H1 (cell line): ENCODE measurements at places on chromosomes 6 and 20. TPM values are rescaled to one million over a fixed set of nuclear protein-coding genes. Genes with fewer than 3 reads are reported as not detected.

DNA sequence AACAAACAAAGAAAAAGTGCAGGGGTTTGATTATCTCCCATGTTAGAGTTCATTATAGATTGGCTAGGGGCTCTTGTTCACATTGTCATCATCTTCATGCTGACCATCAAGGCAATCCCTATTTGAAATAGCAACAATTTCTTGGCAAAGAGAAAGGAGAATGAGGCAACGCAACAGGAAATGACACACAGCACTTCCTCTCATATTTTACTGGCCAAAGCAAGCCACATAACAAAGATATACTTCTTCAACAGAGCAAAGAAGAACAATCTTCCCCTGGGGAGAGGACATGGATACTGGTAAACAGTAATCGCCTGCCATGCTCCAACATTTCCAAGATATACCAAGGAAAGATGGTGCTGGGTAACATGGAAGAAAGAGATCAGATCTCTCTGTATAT lies 29.8 kb downstream of the EPM2A start:
- no peaks in the 10 kb centered on the region for H3K4me1 ChIP-seq
- no peak overlapping the region for H3K27ac ChIP-seq
- no peaks in the 10 kb centered on the region for H3K27me3 ChIP-seq
- no peak for DNase-seq

GRCh38 chr6:163356324-163356723 lies 58.2 kb upstream of the QKI start:
- DNase-seq: no peak
- H3K4me3 ChIP-seq: no peak overlapping the region
- no peak overlapping the region for H3K27ac ChIP-seq
- no peaks in the 10 kb centered on the region for H3K27me3 ChIP-seq

GRCh38 chr6:28914941-28915340 lies 8.8 kb downstream of the TRIM27 start:
- H3K4me3 ChIP-seq: no peak overlapping the region
- no peak for DNase-seq
- H3K36me3 ChIP-seq: peaks cover 31% of the 10 kb centered on the region

- H3K4me1 ChIP-seq: peaks cover 17% of the 10 kb centered on the region; the same call in 1 of the 2 replicates
- no peaks in the 10 kb centered on the region for H3K36me3 ChIP-seq
- no peak overlapping the region for H3K27ac ChIP-seq
Measured at GRCh38 chr6:72619883-72620696, 1.8 kb upstream of the KCNQ5 start.

Gene BTNL2
- total RNA-seq: not detected in 2 replicates

DNA sequence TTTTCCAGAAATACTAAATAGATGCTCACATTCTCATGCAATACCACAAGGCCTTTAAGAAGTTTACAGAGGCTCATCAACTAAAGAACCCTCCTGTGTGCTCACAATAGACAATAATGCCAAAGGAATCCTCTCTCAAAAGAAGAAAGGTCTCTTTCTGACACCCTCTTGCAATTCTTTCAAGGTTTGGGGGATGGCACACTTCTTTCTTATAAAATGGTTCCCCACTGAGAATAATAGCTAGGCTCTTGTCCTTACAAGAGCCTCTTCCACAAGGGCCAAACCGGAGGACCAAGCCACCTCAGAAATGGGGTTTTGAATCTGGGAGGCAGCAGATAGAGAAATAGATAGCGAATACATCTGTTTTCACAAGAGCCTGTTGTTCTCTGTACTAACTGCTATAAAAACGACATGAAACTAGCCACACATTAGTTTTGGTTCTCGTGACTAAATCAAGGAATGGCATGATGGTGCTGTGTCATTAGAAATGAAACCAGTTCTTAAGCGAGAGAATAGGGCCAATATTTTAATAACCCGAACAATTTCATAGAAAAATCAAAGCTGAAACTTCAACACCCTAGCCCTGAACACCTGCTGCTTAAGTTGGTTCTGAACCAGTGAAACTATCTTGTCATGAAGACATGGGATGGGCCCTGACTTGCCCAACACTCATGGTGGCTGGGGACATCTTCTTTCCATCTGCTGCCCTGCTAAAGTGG lies 81.1 kb downstream of the PRDM1 start:
- H3K27me3 ChIP-seq: no peaks in the 10 kb centered on the region; the same call in 1 of the 2 replicates
- no peak for DNase-seq
- no peaks in the 10 kb centered on the region for H3K36me3 ChIP-seq
- no peak overlapping the region for H3K4me3 ChIP-seq
- peaks cover 15% of the 10 kb centered on the region for H3K4me1 ChIP-seq
- no peak overlapping the region for H3K27ac ChIP-seq

DNA sequence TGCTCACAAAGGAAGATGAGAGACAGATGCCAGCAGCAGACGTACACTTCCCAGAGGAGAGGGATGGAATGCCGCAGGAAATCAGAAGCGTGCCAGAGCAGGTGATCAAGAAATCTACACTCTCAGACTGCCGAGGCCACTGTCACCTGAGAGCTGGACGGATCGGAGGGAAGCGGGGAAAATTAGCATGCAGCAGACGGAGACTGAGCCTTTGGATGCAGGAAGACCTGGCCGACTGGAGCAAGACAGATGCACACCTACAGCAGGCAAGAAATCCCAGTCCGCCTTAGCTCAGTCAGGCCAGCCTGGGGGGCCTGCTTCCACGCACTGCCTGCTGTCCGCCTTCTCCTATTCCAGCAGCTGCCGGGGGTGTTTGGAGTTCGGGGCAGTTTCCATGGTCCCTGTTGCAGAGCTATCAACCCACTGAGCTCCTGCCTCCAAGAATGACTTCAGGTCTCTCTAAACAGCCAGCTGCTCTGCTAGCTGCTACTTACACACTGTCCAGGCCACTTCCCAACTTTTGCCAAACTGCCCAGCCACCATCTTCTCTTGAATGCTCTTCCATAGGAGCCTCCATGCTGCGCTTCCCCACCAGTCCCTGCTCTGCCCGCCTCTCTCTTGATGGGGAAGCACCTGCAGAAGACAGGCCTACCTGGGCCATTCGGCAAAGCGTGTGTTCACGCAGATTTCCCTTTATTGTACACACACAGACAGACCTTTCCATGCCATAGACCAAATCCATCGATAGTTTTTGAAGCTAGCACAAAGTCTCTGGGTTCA lies 368.5 kb downstream of the ZFAND3 start:
- no peaks in the 10 kb centered on the region for H3K36me3 ChIP-seq
- peak; percentile 47 for DNase-seq
- H3K4me1 ChIP-seq: peaks cover 13% of the 10 kb centered on the region
- H3K4me3 ChIP-seq: no peak overlapping the region
- H3K27ac ChIP-seq: no peak overlapping the region
- no peaks in the 10 kb centered on the region for H3K27me3 ChIP-seq

Gene PHACTR3
- 0.13 TPM in 1 of 2 replicates, not detected in the other for total RNA-seq

- no peak for DNase-seq
- no peaks in the 10 kb centered on the region for H3K27me3 ChIP-seq
- H3K4me3 ChIP-seq: no peak overlapping the region
- no peaks in the 10 kb centered on the region for H3K36me3 ChIP-seq
Measured at GRCh38 chr20:50029083-50029696, 46.4 kb downstream of the SNAI1 start.

Gene SYNDIG1
- 5.9 and 6.5 TPM in 2 replicates for total RNA-seq

GRCh38 chr6:110556317-110557110 lies 80.1 kb upstream of the SLC22A16 start:
- peaks cover 2% of the 10 kb centered on the region; the same call in 1 of the 2 replicates for H3K27me3 ChIP-seq
- H3K4me3 ChIP-seq: no peak overlapping the region
- no peak for DNase-seq

GRCh38 chr6:56528412-56528841 lies 114.3 kb downstream of the DST start:
- no peaks in the 10 kb centered on the region for H3K27me3 ChIP-seq
- H3K4me1 ChIP-seq: peaks cover 4% of the 10 kb centered on the region
- no peak overlapping the region for H3K4me3 ChIP-seq
- no peaks in the 10 kb centered on the region for H3K36me3 ChIP-seq
- H3K27ac ChIP-seq: no peak overlapping the region

GRCh38 chr6:138691595-138692057 lies 81.9 kb upstream of the CCDC28A start:
- H3K27ac ChIP-seq: no peak overlapping the region
- no peaks in the 10 kb centered on the region; the same call in 1 of the 2 replicates for H3K4me1 ChIP-seq
- no peaks in the 10 kb centered on the region for H3K27me3 ChIP-seq
- H3K36me3 ChIP-seq: no peaks in the 10 kb centered on the region

Gene ZNF334
- 15.9 and 17.8 TPM in 2 replicates for total RNA-seq

GRCh38 chr20:63279931-63280330 lies 7.3 kb downstream of the ARFGAP1 start:
- no peaks in the 10 kb centered on the region for H3K4me1 ChIP-seq
- no peak for DNase-seq
- no peak overlapping the region for H3K27ac ChIP-seq
- peaks cover 24% of the 10 kb centered on the region for H3K36me3 ChIP-seq

- no peak overlapping the region for H3K27ac ChIP-seq
- H3K4me3 ChIP-seq: no peak overlapping the region
Measured at GRCh38 chr20:54605319-54605718, 129.9 kb downstream of the DOK5 start.

Gene PIGT
- 64.3 and 66.0 TPM in 2 replicates for total RNA-seq

DNA sequence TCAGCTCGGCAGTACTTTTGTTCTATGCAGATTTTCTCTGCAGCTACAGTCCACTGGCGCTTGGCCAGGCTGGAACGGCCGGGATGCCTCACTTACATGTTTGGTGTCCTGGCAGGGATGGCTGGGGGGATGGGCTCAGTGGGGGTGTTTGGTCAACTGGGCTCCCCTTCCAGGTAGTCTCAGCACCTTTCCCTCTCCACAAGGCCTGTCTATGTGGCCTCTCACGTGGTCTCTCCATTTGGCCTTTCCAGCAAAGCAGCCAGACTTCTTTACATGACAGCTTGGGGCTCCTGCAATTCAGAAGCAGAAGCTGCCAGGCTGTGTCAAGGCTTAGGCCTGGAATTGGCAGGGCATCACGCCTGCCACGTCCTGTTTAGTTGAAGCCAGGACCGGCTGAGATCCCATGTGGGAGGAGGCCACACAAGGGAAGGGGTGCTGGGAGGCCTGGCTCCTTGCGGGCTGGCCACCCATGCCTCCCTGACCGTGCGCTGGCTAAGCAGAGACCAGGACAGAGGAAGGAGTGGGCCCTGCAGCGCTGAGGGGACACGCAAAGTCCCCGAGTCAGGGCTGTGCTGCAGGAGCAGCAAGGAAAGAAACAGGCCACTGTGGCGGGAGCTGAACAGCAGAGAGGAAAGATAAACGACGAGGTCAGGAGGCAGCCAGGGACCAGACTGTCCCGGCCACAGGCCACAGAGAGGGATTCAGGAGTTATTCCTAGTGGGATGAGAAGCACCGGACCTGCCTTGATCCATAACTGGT lies 38.9 kb downstream of the MGME1 start:
- H3K27me3 ChIP-seq: no peaks in the 10 kb centered on the region
- no peaks in the 10 kb centered on the region for H3K36me3 ChIP-seq
- no peak for DNase-seq

Gene ABHD16B
- not detected in 2 replicates for total RNA-seq

Gene TPBG
- 28.4 and 29.5 TPM in 2 replicates for total RNA-seq

GRCh38 chr6:26022132-26022472 lies 59.5 kb downstream of the TRIM38 start:
- H3K36me3 ChIP-seq: no peaks in the 10 kb centered on the region
- H3K27me3 ChIP-seq: no peaks in the 10 kb centered on the region
- H3K27ac ChIP-seq: peak overlapping the region; percentile 93
- peak overlapping the region; percentile 94 for H3K4me3 ChIP-seq

Gene HTR1E
- not detected in 2 replicates for total RNA-seq

Gene BICRAL
- 12.2 and 12.7 TPM in 2 replicates for total RNA-seq

Gene TMEM181
- total RNA-seq: 18.2 and 19.0 TPM in 2 replicates

DNA sequence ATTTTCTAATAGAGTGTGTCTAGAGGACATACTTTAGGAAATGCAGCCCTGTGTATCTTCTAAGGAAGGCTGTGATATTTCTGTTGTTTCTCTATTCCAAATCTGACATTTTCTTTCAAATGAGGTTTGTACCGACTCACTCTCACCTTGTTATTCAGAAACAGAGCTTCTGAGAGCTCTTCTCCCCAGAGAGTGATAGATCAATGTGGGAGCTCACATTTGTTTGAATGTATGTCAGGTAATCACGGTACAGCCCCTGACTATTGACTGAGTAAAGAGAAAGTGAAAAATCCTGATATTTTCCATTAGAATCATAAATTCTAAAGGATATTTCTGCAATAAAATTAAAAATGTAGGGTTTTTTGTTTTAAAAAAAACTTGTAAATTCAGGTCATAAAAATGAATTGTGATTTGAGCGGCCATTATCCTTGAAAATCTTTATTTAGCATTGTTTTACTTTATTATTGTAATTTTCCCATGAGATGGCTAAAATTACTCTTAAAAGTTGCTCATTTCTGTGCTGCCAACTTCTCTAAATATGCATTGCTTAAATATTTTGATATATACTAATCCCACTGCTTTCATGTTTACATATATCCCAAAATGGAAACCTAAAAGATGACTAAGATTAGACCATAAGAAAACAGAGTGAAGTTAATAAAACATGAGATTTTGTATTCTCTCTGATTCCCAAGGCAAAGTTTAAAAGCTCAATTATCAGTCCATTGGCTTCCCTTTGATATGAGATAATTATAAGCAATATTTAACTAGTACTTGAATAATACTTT lies 1226.8 kb upstream of the CITED2 start:
- H3K27ac ChIP-seq: no peak overlapping the region
- no peaks in the 10 kb centered on the region for H3K36me3 ChIP-seq
- H3K27me3 ChIP-seq: no peaks in the 10 kb centered on the region
- no peak overlapping the region for H3K4me3 ChIP-seq
- no peak for DNase-seq
- H3K4me1 ChIP-seq: no peaks in the 10 kb centered on the region

DNA sequence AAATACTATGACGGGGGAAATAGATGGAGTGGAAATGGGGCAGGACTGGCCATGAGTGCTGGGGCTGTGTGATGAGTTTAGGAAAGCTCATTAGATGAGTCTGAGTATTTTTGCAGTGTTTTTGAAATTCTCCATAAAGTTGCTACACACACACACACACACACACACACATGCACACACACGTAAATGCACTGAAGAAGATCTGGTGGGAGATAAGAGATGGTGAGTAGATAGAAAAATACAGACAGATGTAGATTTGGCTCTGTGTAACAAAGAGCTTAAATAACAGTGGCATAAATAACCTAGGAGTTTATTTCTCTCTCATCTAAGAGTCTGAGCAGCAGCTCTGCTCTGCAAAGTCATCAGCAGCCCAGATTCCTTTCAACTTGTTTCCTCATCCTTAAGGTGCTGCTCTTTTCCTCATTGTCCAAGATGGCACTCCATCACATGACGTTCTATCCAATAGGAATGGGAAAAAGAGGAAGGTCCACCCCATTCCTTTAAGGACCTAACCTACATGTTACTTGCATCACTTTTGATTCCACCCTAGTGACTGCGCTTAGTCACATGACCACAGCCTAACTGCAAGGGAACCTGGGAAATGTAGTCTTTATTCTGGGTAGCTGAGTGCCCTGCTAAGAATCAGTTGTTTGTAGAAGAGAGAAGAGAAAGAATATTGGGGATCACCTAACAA lies 76.4 kb downstream of the EYA2 start:
- H3K27me3 ChIP-seq: no peaks in the 10 kb centered on the region
- no peak overlapping the region for H3K4me3 ChIP-seq
- H3K4me1 ChIP-seq: no peaks in the 10 kb centered on the region
- peak overlapping the region; percentile 31 for H3K27ac ChIP-seq
- no peak for DNase-seq
